ENCODE measurements at places on chromosomes 12 and 14. TPM values are rescaled to one million over a fixed set of nuclear protein-coding genes. Genes with fewer than 3 reads are reported as not detected.

Gene IFNG
- total RNA-seq: not detected

Gene MYF6
- 0.64 TPM for total RNA-seq

Gene OAS1
- 2.6 TPM for total RNA-seq

Gene CHST11
- total RNA-seq: 27.9 TPM

Gene CFAP54
- total RNA-seq: 21.2 TPM

Gene FGF6
- total RNA-seq: not detected

Gene POTEG
- total RNA-seq: not detected

Gene CNTN1
- 350 TPM for total RNA-seq

Gene SLC7A8
- total RNA-seq: 12.1 TPM

Gene DAAM1
- total RNA-seq: 114 TPM

Gene KLRB1
- total RNA-seq: not detected

Gene SYCP3
- 1.3 TPM for total RNA-seq

Gene PRPH
- total RNA-seq: 3.1 TPM

DNA sequence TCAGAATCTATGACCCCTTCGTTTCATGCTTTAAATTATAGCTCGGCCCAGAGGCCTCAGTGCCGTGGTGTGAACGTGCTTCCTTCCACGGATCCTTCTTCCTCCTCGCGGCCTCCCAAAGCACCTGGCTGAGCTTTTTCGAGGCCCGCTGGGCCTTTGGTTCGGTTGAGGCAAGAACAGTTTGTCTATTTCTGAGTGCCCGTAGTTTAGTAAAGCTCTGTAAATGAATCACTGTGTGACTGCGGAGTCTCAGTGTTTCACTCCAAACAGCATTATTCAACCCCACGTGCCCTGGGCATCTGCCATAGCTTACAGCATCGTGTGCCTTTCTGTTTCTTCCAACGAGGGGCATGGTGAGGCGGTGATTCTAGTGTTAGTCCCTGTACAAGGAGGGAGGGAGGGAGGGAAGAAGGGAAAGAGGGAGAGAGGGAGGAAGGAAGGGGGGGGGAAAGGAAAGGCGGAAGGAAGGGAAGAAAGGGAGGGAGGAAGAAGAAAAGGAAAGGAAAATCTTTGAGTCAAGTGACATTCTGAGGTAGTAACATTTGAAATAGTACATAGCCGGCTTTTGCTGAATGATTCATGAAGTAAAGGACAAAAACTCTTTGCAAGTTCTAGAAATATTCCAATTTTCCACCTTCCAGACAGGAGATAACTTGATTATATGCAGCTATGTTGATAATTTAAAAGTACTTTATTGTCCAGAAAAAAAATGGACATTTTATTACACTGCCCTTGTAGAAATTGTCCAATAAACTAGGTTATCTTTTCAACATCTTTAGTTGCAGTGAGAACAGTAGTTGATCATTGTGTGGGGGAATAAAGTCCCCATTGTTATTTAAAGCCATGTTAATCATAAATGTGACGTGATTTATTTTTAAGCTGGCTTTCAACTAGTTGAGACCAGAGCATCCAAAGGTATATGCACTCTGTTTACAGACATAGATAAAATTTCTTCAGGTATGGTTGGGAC lies 1.2 kb upstream of the TRIM9 start:
- peak; percentile 43 for DNase-seq

GRCh38 chr14:76309572-76310162 lies 66.3 kb upstream of the ESRRB start:
- DNase-seq: no peak

DNA sequence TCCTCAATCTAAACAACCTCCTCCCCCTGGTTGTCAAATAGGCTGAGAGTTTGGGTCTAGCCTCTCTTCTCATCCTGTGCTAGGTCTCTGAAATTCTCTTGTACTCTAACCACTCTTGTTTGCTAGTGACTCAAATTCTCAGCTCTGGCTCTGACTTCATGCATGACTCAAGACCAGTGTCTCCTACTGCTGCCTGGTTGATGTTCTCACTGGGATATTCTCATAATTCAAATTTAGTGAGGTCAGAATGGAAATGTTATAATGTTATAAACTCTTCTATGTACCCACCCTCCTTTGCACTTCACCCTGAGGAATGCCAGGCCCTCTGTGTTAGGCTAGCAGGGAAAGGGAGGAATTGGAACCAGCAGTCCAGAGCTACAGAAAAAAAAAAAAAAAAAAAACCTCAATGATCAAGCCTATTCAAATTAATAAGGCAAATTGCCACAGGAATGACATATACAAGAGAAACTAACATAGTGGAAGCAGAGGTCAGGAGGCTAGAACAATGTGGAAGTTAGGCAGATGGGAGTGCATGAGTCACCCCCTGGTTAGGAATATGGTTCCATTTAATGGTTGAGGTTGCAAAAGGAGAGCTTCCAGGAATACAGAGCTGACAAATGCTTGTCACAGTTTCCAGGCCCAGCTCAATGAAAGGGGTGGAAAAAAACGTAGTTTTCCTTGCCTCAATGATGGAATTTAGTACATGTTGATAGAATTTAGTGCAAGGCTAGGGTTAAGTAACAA lies 459.5 kb downstream of the RMST start:
- no peak for DNase-seq

GRCh38 chr12:119423285-119423684 lies 88.8 kb downstream of the CCDC60 start:
- DNase-seq: no peak

DNA sequence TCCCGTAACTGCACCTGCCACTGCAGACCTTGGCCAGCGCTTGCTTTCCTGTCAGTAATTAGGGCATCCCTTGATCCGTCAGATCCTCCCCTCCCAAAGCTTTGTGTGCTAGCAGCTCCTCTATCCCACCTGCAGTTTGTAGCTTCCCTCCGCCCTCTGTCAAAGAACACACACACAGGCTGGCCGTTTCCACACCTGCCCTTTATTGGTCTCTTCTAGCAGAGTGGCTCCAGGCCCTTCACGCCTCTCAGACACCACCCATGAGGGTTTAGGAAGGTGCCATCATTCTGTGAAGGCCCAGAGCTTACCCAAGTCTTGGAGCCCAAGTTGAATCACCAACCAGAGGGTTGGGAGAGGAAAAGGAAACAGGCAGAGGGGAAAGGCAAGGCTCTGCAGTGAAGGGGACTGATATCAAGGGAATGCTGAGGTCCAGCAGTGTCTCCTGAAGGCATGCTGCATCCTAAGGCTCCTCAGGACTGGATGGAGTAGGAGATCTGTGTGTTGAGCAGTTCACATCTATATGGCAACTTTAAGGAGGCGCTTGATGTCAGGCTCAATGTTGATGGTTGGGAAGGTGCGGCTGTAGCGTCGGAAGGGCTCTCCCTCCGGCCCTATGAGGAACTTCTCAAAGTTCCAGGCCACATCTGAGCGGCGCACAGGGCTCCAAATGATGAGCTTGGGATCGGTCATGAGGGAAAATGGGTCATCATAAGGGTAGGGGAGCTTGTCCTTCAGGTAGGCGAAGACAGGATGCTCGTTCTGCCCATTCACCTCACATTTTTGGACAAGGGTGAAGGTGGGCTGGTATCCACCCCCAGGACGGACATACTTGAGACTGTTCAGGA lies 3.4 kb downstream of the GPX2 start:
- DNase-seq: no peak

DNA sequence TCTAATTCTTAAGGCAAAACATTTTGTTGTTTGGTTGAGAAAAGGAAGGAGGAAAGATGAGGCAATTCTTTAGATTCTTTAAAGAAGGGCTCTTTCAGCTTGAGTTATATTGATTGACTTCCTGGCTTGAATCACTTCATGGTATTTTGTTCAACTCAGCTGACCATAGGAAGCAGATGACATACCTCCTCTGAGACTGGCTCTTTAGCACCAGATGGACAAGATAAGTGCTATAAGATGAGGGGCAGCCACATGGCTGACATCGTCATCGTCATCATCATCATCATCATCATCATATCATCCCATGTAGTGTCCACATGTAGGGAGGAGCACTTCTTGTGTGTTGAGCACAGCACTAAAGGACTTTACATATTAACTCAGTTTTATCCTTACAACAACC lies 81.3 kb downstream of the SSPN start:
- no peak for DNase-seq

GRCh38 chr12:3446235-3446634 lies 44.8 kb upstream of the PRMT8 start:
- DNase-seq: no peak

- DNase-seq: no peak
Observed at GRCh38 chr14:21475767-21476522, 814 bp downstream of the RAB2B start.

DNA sequence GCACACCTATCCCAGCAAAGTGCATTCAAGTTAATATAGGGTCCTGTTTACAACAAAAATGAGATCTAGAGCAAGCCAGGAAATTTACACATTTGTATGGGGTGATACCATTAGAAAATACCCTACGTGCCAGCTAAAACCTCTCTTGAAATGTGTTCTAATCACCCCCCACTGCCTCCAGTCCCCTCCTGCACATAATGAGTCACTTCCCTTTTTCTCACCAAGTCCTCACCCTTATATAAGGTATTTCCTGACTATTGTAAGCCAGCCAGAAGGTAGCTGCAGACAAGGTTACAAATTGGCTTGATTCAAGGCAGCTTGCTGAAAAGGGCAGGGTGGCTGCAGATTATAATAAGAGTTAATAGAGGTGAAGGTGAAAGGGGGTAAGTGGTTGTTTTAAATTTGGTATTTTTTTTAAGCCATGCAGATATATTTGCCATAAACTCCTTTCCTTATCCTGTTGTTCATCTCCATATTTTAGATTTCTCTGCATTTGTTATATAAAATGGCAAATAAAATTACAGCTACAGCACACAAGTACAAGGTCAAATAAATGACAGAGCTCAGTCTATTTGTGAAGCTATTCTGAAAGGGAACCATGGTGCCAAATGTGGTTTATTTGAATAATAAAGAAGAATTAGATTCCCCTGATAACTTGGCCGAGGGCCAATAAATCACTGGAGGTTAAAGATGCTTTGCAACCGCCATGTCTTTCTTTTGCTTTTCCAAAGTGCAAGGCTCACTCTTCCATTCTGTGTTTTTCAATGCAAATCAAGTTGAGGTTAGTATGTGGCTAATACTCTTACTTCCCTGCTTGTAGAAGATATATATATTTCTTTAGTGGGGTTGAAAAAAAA lies 385.9 kb downstream of the EGLN3 start:
- no peak for DNase-seq

GRCh38 chr12:3225796-3226180 lies 148.6 kb downstream of the TSPAN9 start:
- no peak for DNase-seq

GRCh38 chr12:114852976-114853529 lies 169.1 kb upstream of the TBX3 start:
- no peak for DNase-seq

GRCh38 chr14:33570694-33571310 lies 380.1 kb downstream of the EGLN3 start:
- peak; percentile 6 for DNase-seq

- DNase-seq: no peak
Observed at GRCh38 chr14:71591929-71592328, 340.3 kb upstream of the RGS6 start.

DNA sequence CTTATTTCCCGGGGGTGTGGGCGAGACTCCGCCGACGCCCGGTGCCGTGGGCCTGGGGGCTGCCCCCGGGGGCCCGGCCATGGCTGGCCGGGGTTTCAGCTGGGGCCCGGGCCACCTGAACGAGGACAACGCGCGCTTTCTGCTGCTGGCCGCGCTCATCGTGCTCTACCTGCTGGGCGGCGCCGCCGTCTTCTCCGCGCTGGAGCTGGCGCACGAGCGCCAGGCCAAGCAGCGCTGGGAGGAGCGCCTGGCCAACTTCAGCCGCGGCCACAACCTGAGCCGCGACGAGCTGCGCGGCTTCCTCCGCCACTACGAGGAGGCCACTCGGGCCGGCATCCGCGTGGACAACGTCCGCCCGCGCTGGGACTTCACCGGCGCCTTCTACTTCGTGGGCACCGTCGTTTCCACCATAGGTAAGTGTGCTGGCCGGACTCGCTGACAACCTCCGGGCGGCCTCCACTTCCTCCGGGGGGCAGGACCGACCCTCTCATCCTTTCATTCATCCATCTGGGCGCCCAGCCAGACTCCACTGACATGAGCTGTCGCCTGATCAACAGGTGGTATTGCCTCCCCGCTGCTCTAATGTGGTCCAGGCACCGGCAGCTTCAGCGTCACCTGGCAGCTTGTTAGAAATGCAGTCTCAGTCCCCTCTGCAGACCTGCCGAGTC lies 467 bp downstream of the KCNK13 start:
- peak; percentile 19 for DNase-seq

DNA sequence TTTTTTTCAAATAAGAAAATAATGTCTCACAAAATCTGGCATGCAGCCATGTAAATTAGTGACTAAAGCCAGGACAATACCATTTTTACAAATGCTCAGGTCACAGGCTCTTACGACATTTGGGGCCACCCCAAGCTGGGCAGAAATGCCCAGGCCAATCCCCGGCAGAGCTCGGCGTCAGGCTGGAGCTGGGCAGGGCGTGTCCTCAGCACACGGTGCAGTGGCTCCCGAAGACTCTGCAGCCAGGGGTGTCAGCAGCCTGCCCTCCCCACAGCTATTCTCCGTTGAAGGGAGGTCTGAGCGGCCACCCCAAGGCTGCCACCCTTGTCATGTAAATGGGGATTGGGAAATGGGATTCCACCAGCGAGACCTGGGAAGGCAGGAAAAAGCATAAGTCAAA lies 158.6 kb downstream of the DICER1 start:
- no peak for DNase-seq

DNA sequence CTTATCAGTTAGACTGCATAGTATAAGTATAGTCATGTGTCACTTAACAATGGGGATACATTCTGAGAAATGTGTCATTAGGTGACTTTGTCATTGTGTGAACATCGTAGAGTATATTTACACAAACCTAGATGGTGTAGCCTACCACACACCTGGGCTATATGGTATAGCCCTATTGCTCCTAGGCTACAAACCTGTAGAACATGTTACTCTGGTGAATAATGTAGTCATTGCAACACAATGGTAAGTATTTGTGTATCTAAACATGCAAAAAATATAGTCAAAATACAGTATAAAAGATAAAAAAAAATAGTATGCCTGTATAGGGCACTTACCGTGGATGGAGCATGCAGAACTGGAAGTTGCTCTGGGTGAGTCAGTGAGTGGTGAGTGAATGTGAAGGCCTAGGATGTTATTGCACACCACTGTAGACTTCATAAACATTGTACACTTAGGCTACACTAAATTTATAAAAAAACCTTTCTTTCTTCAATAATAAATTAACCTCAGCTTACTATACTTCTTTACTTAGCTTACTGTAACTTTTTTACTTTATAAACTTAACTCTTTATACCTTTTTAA lies 40.3 kb upstream of the ANKS1B start:
- DNase-seq: no peak

GRCh38 chr14:57462551-57462950 lies 31.1 kb downstream of the CCDC198 start:
- no peak for DNase-seq

Data from cerebellum (tissue), 4 donors.